ENCODE measurements at places on chromosomes 3 and 15.

DNA sequence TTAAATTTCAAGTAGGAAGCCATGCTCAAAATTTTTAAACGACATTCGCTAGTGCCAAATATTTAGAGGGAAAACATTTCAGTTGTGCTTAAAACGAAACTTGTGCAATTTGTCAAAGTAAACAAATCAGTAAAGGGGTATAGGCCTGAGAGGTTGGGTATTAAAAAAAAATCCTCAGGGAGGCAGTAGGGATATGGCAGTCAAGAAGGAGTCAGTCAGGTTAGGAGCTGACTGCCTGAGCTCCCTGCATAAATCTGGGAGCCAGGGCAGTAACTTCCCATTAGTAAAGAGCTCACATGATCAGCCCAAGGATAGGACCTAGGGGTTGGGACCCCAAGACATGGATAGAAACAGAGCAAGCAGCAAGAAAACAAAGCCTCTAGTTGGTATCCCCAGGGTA lies 120.7 kb upstream of the STAC start:
- no peak for DNase-seq

DNA sequence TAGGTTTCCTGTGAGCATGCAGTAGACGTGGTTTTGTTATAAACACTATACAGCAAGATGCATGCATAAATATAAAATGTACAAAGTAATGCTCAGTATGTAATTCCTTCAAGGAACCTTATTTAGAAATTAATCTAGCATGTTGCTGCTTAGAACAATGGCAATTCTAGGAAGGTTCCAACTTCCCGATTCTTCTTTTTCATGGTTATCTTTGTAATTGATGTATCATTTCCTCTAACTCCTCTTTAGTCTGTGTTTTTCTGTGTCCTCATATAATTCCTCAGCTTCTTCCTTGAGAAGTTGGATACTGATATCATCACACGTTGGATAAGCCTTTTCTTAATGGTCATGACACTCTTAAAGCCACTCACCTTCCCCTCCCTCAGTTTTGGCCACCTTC lies 3.5 kb downstream of the TSEN2 start:
- DNase-seq = no peak

DNA sequence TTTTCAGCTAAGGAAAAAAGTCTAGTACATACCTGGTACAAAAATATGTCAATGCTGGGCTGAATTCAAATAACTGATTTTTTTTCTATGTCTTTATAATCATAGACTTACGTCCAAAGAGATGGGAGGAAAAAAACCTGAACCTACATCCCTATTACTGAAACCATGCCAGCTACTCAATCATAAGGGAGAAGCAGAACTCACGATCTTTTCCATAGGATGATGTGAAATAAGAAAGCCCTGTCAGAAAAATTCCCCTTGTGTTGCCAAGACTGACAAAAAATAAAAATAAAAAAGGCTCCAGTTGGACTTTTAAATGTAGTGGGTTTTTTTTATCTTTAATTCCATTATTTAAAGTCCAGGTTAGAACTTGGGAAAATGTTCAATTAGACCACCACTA lies 3.3 kb downstream of the MSL2 start:
- no peak for DNase-seq

- DNase-seq = no peak
Measured at GRCh38 chr3:187798531-187799530, 53.6 kb upstream of the BCL6 start.

GRCh38 chr3:100766069-100766468 lies 56.8 kb downstream of the TFG start:
- no peak for DNase-seq

DNA sequence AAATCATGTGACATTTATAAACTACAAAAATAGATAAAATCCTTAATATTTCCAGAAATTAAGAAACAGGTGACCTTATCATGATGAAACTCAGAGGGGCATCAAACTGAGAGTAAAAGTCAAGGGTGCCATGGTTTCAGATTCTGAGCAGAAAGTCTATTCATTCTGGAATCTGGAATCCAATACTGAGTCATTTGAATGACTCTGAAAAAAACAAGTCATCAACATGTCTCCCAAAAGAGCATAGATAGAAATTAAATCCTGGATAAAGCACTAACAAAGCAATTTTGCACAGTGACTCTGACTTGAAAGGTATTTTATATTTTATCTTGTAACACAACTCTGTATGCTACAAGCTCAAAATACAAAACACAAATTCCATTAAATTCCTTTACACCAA lies 23.4 kb downstream of the STAC start:
- DNase-seq = no peak

GRCh38 chr3:29011441-29011840 lies 269.4 kb upstream of the RBMS3 start:
- no peak for DNase-seq

DNA sequence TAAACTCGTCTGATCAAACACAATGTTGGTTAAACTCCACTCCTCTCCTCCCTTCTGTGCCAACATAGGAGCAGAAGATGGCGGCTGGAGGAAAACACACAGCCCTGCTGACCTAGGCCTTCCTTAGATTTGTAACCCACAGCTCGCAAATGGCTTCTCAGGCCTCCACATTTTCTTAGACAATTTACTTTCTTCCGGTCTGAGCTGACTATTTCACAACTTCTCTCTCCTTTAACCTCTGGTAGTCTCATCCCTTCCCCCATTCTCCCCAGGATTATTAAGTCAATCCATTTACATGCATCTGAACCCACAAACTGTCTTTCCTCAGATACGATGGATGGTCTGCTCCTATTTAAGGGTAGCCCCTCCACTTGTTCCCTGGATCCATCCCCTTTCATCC lies 25.7 kb upstream of the ULK4 start:
- no peak for DNase-seq

DNA sequence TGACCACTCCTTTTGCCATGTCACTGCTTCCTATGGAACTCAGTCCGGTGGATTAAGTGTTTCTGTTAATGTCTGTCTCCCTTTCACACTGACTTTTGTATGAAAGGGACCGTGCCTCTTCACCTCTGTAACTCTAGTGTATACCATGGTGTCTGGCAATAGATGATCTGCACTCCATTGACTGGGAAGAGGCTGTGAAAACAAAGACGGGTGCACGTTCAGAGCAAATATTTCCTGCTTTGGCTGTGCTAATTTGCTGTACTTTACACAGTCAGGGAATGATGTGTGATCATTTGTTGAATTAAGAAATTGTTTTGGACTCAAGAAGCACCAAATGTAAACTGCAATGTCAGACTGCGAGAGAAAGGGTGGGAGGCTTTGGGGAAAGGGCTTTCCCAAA lies 315.2 kb downstream of the RORA start:
- no peak for DNase-seq

DNA sequence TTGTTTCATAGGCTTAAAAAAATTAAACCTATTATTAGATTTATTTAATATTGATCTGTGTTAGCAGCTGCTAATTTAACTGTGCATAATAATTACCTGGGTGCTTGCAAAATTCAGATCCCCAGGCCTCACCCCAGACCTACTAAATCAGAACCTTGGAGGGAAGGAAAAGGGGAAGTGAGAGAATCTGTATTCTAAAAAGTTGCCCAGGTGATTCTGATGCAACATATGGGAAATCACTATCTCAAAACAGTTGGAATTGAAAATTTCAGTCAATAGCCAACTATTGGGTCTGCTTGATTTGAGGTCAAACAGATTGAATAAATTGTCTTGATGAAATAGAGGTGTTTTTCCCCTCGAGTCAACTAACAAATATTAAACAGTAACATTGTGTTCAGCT lies 538.5 kb upstream of the ADAMTS9 start:
- no peak for DNase-seq

DNA sequence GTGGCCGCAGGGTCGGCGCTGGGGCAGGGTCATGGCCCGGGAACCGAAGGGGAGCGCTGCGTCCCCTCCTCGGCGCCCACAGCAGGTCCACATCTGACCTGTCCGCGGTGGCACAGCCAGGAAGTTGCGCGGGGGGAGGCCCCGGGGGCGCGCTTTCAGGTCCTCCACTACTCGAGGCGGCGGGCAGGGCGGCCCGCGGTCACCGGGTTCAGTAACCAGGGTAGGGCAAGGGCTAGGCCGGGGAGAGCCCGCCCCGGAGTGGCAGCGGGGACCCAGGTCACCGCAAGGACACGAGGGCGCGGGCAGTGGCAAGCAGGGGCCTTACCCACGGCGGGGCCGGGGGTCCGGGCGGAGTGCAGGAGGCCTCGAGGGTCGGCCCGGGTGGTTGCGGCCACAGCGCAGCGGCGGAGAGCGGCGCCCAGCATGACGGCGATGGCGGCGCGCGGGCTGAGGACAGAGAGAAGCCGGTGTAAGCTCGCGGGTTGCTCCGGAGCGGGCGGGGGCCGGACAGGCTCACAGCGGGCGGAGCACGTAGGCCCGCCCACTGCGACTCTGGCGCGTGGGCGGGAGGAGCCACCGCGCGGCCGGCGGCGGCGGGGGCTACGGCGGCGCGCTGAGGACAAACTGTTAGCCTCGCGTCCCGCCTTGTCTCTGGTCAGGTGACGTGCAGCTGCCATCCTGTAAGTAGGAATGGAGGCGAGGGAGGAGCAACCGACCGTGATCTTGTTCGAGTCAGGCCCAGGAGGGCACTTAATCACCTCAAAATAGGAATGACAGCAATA lies at the start of gene COX5A:
Gene COX5A, minus strand, starts transcription at position 484 of the 782 bp plus-strand sequence. Its CDS starts 59 bp downstream, at position 425.
- peak; percentile 92 for DNase-seq

GRCh38 chr15:63945007-63945788 lies 101.1 kb downstream of the DAPK2 start:
- DNase-seq = peak; percentile 68

DNA sequence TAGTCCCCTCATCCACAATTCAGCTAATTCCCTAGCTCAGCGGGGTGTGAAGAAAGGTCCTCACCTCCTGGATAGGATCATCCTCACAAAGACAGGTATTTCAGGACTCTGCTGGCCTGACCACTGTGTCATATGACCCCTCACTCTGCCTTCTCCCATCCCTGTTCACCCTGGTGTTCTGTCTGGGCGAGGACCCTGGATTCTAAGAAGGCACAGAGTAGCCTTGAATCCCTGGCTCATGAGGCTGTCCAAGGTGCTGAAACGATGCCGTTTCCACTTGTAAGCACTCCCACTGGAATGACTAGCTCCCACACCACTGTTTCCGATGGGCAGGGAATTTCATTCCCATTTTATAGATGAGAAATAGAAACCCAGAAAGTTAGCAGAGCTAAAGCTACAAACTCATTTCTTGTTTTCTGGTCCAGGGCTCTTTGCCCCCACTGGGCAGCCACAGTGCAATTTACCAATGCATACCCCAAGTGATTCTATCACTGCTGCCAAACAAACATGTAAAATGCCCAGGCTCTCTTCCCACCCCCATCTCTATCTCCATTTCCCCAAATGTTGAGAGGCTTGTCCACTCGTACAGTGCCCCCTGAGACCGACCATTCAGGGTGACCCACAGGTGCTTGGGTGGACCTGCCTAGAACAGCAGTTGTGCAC lies 83.2 kb downstream of the RAB11A start:
- DNase-seq = no peak

DNA sequence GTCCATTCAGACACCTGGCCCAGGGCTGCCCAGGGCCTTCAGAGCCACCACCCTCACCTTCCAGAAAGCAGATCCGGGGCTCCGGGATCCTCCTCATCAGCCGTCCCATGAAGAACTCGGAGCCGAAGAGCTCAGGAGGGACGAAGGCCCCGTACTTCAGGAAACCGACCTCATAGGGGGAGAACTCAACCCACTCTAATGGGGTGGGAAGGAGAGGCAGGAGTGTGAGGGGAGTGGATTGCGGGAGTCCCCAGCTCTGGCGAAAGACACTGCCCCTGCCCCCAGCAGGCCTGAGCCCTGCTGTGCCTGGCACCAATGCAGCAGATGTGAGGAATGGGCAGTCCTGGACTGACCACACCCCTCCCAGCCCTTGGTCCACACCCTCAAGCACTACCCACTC lies 22.6 kb downstream of the PLA2G4D start:
- DNase-seq = no peak

GRCh38 chr3:66989860-66990696 lies 8.0 kb upstream of the KBTBD8 start:
- DNase-seq = no peak

DNA sequence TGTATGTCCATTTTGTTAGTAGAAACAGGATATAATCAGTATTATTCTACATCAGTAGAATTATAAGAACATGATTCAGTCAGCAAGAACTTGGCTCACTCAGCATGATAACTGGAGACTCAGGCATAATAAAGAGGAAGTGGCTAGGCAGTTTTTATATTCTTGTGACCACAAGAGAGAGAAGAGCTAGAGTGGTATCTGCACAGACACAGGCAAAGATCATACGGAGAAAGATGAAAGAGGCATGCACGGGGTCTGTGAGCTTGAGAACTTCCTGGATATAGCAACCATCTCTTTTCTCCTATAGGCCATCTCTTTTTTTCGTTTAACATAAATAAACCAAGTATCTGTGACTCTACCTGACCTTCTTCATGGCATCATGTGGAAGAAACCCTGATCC lies 46.8 kb downstream of the MYO5A start:
- peak; percentile 88 for DNase-seq

- no peak for DNase-seq
Measured at GRCh38 chr3:12922306-12922705, 80.9 kb upstream of the RPL32 start.

- no peak for DNase-seq
Measured at GRCh38 chr3:135860761-135861160, 104.8 kb upstream of the PPP2R3A start.

DNA sequence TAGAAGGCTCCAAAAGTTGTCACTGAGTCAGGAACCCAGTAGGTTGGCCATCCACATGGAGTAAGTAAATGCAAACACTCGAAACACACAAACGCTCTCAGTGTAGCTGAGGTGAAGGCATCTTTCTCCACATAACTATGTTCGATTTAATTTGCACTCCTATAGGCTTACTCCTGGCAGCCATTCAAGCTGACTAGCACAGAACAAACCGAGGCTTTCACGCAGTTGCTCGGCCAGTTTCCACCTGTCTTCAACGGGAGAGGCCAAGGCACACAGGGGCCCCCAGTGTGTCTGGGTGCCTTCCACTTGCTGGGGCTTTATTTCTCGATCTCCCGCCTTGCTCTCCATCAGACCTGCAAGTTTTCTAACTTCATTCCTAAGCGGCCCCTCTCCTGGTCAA lies 18.9 kb downstream of the RGMA start:
- DNase-seq = no peak

DNA sequence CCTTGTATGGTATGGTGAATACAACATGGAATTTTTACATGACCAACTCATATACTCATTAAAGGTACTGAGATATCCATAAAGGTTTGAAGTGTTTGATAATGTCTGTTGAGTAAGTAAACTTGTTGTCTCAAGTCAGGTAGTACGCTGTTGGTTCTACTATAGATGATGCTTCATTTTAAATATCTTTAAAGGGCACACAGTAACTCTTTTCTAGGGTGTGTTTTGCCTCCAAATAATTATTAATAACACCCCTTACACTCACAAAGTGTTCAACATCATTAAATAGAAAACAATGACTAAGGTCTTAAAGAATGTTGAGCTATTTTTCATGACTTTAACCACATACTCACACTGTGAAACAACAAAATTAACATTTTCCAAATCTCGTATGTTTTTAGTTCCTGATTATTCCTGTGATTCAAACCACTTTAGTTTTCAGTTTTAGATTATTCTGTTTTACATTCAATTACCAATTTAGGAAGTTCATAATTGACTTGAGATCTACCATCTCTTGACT lies 220.0 kb upstream of the NANOGP8 start:
- DNase-seq = no peak

- no peak for DNase-seq
Measured at GRCh38 chr3:136351905-136352304, 101.8 kb downstream of the PCCB start.

GRCh38 chr15:38205526-38206272 lies 46.9 kb upstream of the SPRED1 start:
- DNase-seq = no peak
